ENCODE measurements at places on chromosomes 1 and 21.
A peak's percentile ranks its signal among the peaks of the same experiment; 100 is the strongest.

GRCh38 chr1:193406901-193407300 is 220.5 kb upstream of the B3GALT2 start:
- DNase-seq, result no peak

DNA sequence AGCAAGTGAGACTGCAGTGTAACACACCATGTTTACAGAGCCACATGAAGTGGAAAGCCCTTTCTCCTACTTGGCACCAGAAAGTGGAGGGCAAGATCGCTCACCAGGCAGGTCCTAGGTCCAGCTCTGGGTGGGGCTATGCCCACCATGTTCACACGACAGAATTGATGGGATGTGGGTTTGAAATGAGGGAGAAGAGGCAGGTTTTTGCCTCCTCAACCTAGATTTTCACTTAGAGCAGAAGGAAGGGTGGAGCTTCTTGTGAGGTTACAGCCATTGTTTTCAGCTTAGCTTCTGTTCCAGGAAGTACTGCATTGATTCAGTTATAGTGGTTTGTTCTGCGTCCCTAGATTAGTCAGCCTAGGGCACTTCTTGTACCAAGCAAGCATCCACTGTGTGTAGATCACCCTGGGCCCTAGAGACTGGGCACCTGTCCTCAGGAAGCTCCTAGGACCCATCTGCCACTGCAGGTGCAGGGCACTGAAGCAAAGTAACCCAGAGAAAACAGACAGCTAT is 2.3 kb downstream of the CD53 start:
- DNase-seq, result no peak

DNA sequence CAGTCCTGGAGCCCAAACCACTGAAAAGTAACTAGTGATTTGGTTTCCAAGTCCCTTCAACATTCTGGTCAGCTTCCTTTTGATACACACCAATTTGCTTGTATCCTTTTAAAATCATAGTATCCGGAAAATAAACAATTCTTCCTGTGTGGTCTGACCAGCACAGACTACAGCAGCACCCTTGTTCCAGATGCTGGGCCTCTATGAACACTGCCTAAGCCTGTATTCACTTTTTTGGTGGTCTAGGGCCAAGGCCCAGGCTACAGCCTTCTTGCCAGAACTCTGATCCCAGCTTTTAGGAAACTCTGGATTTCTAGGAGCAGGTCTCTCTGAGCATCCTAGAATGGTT is 801 bp upstream of the DDAH1 start:
- DNase-seq, result no peak

DNA sequence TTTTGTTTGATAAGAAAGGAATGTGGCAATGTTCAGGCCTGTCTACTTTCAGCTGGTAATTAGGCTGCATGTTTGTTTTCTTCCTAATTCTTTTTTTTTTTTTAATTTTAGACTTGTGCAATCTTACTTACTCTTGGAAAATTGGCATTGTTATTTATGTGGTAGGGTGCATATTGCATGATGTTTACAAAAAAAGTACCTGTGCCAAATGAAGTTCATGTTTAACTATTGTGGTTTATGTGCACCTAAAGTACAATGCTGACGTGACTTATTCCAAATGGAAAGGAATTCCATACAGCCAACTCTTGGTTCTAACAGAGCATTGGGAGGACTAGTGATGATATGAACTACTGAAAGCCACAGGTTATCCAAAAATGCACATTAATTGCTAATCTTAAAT is 51.0 kb downstream of the KCNK2 start:
- no peak for DNase-seq

DNA sequence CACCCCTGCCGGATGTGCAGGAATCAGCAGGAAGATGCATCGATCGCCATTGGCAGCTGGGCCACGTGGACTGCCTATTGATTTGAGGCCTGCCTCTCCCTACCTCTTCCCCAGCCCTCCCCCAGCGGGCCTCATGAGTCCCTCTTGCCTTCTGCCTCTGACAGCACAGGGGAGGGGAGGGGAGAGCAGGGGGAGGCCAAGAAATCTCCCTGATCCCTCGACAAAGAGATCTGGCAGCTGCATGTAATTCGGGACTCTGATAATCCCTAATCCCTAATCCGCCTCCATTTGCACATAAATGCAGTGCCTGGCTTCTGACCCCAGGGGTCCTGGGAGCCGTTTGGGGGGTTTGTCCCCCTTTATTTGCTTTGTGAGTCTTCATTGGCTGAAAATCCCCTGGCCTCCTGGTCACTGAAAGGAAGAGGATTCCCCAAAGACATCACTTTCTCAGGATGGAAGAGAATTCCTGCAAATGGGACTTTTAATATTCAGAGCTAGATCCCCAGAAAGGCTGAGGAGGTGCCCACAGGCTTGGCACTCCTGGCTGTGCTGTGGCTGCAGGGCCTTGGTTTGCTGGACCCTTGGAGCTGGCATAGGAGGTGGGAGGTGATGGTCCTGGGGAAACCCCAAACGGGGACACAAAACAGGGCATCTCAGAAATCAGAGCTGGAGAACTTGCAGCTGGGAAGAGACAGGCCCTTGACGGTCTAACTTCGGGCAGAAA is 239.4 kb upstream of the POU3F1 start:
- DNase-seq, result no peak

GRCh38 chr1:87126886-87127505 is 201.7 kb upstream of the LMO4 start:
- no peak for DNase-seq

- no peak for DNase-seq
These were observed 3.6 kb downstream of the KIAA0040 start for GRCh38 chr1:175188936-175189335.

- no peak for DNase-seq
These were observed 4.7 kb downstream of the SZRD1 start for GRCh38 chr1:16371725-16372124.

- DNase-seq, result no peak
These were observed 136.6 kb downstream of the GRIK1 start for GRCh38 chr21:29803191-29803590.

DNA sequence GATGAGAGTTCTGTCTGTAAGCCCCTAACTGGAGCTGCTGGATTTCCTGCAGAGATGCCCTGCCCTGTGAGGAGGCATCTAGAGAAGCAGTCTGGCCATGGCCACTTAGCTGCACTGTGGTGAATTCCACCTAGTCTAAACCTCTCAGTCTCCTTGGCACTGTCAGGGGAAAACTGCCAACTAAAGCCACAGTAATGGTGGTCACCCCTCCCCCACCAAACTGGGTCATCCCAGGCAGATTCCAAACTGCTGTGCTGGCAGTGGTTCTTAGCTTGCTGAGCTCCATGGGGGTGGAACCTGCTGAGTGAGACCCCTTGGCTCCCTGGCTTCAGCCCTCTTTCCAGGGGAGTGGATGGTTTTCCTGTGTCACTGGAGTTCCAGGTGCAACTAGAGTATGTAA is 740.6 kb downstream of the RWDD3 start:
- no peak for DNase-seq

DNA sequence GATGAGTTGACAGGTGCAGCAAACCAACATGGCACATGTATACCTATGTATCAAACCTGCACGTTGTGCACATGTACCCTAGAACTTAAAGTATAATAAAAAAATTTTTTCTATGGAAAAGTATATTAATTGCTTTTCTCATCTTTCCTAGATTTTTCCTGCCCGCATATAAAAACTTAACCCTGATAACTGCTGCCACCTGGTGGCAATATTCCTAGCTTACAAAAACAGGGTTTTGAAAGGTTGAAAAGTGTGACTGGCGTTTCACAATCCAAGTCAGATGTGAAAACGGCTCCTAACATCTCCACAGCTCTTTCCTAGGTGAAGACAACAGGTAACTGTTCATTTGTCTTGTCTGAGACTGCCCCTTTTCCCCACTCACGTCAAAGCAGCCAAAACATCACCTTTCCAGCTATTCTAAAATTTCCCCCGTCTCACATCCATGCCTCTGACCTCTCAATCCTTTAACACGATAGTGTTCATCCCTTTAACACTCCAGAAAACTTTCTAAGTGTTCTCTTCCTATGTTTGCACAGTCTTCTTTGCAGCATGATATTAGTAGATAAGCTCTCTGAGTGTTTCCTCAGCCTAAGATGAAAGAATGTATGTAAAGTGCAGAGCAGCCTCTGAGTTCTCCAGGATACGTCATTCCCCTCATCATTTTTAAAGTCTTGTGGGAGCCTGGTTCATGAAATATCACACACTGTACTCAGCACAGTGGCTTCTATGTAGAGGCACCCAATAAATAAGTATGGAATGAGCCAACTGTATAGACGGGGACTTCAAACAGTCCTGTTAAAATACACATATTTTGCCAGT is 27.5 kb downstream of the OVGP1 start:
- peak; percentile 2 for DNase-seq

- no peak for DNase-seq
These were observed 20.1 kb upstream of the MED18 start for GRCh38 chr1:28308750-28309149.

DNA sequence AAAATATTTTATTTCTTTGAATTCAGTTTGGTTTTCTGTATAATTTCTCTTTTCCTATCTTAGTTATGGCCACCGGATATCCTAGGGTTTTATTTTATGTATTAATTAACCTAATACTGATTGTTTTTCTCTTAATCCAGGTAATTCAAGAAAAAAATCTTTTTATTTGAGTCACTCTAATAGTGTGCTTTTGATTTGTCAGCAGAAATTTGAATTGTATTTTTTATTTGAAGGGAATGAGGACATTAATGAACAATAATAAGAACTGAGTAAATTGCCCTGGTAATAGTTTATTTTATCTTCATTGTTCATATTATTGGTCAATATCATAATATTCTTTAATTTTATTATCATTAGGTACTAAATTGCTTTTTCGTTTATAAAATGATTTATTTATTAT is 120.1 kb downstream of the USP25 start:
- no peak for DNase-seq

DNA sequence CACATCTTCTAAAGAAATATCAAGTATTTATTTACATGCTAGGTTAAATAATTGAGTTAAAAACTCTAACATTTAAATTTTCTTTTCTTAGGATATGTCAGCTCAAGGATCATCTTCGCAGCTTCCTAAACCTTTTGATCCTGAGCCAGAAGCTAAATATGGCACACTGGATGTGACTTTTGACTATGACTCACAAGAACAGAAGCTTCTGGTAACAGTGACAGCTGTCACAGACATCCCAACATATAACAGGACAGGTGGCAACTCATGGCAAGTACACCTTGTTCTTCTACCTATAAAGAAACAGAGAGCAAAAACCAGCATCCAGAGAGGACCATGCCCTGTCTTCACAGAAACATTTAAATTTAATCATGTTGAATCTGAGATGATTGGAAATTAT is 132.7 kb upstream of the SERTAD4 start:
- no peak for DNase-seq

DNA sequence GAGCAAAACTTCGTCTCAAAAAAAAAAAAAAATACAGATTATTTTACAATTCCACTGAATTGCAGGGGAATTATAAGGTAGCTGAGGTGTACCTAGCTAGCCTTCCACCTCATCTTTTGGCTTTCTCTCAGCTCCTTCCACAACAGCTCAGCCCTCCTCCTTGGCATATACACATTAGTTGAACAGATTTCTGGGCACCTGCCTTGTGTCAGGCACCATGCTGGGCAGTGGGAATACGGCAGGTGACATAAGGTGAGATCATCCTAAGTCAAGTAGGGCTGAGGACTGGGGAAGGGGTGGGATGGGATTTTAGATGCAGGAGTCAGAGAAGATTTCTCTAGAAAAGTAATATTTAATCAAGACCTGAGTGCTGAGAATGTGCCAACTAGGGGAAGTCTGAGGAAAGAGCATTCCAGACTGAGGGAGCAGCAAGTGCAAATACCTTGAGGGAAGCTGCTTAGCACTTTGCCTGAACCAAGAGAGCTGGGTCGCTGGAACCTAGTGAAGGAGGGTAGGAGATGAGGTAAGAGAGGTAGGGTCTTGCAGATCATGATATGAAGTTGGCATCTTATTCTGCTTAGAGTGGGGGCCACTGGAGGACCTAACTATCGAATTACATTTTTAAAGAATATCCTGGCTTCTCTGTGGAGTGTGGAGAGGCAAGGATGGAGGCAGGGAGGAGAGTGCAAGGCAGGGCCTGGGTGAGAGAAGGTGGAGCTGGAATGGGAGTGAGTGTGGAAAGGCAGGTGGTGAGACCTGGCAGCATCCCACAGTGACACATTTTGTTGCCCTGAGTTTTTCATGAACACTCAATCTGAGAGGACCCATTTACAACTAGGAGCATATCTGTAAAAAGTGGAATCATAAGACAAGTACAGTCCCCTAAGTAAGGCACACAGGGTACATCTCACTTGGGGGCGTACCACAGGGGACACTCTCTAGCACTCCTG is 28.2 kb downstream of the LAMC2 start:
- DNase-seq, result no peak

GRCh38 chr1:48371598-48371997 is 100.4 kb downstream of the SPATA6 start:
- DNase-seq, result no peak

- DNase-seq, result no peak
These were observed at the start of gene GREM2 for GRCh38 chr1:240611619-240612480. TSS of gene GREM2 (minus strand) at chr1:240612155. CDS start at chr1:240493475, 118,680 bp downstream.

DNA sequence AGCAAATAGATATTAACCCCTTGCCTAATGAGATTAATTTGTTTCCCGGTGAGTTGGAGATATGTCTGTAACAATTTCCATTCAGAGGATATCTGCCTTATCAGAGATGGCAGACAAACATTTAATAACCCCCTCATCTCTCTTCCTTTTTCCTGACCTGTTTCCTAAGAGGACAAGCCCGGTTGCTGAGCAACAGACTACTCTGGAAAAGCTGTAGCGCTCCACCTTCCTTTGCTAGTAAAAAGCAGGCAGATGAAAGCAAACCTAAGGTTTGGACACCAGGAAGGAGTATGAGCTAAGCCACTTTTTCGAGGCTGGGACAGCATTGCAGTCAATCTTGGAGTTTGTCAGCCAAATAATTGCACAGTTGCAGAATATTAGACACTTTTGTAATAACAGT is 82.4 kb downstream of the RGS21 start:
- no peak for DNase-seq

GRCh38 chr21:31305888-31306287 is 38.2 kb downstream of the TIAM1 start:
- no peak for DNase-seq

DNA sequence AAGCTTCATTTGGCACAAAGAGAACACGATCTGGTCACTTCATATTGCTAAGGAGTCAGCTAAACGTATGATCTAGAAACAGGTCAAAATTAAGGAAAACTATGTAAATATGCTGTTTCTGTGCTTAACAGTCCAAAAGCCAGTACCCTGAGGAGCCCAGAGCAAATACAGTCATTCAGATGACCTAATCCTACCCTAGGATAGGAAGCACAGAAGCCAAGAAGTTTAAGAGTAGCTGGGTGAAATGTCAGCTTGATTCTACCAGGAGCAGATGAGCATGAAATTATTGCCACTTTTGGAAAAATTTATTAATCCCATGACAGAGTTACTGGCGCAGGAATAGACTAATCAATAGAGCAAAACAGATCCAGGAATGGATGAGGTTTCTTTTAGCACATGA is 18.3 kb downstream of the SORT1 start:
- DNase-seq, result no peak

DNA sequence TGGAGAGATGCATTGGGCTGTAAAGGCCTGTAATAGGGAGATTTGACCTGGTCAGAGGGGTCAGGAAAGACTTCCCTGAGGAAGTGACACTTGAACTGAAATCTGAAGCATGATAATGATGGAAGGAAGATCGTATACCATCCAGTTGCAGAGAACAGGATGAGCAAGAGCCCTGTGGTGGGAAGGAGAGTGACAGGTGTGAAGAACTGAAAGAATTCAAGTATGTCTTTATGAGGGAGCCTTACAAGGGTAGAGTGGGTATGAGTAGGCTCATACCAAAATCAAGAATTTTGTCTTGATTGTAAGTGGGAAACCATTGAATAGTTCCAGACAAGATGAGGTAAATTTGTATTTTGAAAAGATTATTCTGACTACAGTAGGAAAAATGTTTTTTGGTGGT is 129.4 kb downstream of the RASAL2 start:
- no peak for DNase-seq
